GDM1 (cell line): ENCODE measurements at places on chromosomes 5 and 9.

DNA sequence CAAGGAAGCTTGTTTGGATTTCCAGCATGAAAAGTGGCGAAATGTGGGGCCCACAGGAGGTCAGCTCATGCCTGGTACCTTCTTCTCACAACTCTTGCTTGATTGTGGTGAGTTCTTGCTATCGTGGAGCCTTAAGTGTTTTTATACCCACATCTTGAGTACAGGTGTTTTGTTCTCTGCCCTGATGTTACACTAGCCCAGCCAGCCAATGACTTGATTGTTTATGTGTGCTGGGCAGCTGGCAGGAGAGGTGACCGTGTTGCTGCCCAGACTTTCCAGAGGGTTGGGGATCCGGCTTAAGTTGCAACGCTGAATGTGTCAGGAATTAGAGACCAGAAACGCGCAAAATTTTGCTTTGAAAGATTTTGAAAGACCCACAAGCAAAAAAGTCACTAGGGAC, 24.0 kb upstream of the TPPP start:
- DNase-seq: no peak

DNA sequence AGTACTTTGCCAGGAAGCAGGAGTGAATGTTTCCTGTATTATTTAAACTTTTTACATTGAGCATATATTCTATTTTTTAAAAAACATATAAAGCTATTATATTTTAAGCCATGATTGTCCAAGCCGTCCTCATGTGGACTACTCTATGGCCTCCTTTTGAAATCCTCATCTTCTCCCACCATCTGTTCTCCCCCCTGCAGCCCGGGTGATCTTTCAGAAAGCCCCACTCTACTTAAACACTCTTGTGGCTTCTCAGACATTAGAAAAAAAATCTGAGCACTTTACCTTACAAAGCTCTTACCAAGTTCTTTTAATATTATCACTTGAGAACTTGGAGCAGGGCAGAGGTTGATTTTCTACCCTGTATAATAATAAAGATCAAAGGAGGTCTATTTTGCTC, 95.4 kb downstream of the CAVIN4 start:
- DNase-seq: no peak

- DNase-seq: no peak
These were observed 83.3 kb downstream of the GIN1 start for GRCh38 chr5:103036601-103037000.

GRCh38 chr9:97744710-97745708, 47.9 kb upstream of the XPA start:
- DNase-seq: no peak

GRCh38 chr5:138252944-138253343, 21.5 kb downstream of the GFRA3 start:
- no peak for DNase-seq

DNA sequence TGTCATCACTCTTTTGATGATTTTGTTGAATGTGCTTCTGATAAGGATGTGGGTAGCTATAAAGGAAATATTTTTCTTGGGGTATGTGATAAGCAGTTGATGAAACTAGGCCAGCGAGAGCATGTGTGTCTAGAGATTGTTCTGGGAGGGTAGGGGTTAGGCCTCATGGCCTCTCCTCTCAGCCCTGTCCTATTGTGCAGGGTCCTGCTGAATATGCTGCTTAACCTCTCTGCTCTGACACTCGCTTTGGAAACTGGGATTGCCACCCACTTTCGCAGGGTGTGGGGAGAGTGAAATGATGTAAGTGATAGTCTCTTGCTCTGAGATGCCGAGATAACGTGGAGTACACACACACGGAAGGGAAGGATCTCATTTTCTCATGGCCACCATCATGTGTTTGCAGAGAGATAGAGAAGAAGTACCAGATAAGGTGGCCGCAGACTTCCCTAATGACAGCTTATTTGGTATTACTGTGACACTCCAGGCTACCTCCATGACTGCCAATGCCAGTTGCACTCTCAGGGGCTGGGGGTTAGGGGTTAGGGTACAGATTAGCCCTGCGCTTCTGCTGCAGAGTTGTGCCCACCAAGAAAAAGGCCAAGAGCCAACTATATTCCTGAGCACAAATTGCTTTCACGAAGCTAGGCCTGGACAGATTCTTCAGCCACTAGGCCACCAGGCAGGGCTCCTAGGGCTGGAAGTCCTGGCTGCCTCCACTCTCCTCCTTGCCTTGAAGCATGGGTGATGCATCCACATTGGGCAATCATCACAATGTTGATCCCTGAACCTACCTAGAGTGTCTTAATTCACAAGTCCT, 25.2 kb upstream of the TNFAIP8 start:
- peak; percentile 27 for DNase-seq

GRCh38 chr5:95114305-95114704, 170.6 kb downstream of the MCTP1 start:
- DNase-seq: no peak

- no peak for DNase-seq
These were observed 12.6 kb downstream of the PLGRKT start for GRCh38 chr9:5425006-5425628.

- DNase-seq: peak; percentile 13
These were observed 100.1 kb upstream of the DHFR start for GRCh38 chr5:80754900-80755299.

- DNase-seq: no peak
These were observed 25.5 kb downstream of the ABHD17B start for GRCh38 chr9:71885467-71885866.

GRCh38 chr5:157473383-157474320, 13.6 kb downstream of the NIPAL4 start:
- no peak for DNase-seq

DNA sequence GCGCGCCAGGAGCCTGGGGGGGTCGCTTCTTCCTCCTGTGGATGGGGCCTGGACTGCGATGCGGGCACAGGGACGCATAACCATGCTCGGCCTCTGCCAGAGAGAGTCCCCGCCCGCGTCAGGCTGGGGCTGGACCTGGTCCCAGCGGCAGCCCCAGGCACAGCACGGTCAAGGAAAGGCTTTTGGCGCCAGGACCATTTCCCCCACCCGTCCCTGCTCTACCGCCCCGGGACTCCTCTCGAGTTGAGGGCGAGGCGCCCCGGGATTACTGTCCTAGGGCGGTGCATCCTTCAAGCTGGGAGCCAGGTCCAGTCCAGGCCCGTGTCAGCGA, 341 bp downstream of the MXD3 start:
- DNase-seq: no peak

GRCh38 chr9:7105095-7105494, 347.3 kb downstream of the KDM4C start:
- no peak for DNase-seq

GRCh38 chr9:121354141-121354540, 15.9 kb downstream of the STOM start:
- DNase-seq: no peak

DNA sequence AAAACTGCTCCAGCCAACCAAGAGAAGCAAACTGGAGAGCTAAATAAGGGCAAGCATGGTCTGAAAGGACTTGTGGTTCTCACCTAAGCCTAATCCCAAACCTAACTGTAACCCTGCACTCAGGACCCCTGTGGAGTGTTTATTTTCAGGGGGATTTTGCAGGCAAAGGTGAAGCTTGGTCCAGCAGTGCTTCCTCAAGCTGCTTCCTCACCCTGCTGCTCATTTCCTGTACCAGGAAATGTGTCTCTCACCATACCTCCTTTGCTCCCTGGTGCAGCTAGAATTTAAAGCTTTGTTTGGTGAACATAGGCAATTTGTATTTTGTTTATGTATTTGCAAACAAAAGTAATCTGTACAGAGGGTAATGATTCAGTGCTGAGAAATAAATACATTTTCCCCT, 50.2 kb downstream of the CARTPT start:
- DNase-seq: no peak

DNA sequence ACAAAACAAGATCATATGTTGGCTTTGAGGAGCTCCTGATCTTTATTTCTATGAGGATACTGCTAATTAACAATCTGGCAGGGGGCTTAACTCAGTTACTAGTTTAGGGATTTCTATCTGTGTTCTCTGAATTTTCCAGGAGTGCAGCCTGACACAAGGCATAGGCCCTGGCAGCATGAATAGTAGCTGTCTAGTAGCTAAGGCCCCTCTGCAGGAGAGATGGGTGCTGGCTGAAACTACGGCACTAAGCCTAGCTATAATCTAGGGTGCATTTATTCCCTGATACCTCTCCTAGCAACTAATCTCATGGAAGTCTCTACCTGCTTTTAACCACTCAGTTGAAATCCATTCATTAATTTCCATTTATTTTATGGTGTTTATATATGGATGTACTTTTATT, 268.2 kb downstream of the TMEM232 start:
- no peak for DNase-seq

DNA sequence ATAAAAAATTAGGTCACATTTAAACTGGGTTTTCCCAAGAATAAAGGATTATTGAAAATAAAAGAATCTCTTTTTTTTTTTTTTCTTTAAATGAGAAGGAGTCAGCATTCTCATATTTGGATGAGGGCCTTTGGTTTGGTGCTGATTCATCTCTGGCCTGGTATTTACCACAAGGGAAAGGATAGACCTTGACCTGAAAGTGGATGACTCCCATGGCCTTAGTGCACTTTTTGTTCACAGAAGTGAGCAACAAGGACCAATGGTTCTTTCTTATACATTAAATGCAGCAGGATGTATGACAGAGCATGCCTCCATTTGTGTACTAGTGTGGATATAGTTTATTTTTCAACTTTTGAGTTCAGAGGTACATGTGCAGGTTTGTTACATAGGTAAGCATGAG, 6.9 kb downstream of the YTHDC2 start:
- DNase-seq: no peak

GRCh38 chr5:72325566-72326305, 5.6 kb downstream of the PTCD2 start:
- no peak for DNase-seq

- DNase-seq: peak; percentile 76
These were observed 18.5 kb upstream of the ERMP1 start for GRCh38 chr9:5851445-5851844.

DNA sequence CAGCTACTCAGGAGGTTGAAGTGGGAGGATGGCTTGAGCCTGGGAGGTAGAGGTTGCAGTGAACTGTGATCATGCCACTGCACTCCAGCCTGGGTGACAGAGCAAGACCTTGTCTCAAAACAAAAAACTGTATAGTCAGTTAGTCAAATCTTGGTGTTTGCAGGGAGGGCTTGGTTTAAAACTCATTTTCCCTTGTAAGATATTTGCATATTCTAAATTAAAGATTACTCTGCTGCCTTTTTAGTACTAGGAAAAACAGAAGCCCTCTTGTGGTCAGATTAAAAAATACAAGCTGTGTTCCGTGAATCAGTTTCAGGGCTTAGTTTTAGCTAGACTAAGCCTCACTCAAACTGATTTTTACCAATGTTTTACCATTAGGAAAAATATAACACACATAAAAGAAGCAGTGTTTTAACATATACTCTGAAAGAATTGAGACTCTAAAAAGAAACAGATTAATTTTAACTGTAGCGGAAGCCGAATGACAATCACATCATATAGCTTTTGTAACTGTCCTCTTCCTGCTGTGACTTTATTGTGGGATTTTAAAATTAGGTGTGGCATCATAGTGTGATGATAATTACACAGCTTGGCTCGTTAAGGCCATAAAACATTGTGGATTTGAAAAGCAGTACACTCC, 84.9 kb upstream of the BASP1 start:
- no peak for DNase-seq

DNA sequence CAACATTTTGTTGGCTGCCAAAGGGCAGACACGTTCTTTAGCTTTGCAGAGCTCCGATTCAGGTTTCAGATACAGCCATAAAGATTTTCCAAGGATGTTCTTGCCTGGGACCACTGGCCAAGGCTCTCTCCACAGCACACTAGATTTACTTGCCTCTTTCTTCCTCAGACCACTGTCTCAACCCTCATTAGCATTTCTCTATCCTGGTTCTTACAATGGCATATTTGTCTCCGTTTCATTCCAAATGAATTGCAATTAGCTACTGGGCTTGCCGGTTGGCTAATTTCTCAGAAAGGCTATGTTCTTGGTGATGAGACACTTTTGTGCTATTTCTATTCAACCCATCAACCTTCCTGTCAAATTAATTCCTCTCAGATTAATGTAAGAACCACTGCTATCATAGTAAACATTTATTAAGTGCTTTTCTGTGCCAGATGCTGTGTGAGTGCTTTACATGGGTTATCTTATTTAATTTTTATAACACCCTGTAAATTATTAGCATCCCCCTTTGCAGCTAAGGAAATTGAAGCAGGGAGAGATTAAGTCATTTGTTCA, 118.4 kb upstream of the NR3C1 start:
- DNase-seq: no peak

DNA sequence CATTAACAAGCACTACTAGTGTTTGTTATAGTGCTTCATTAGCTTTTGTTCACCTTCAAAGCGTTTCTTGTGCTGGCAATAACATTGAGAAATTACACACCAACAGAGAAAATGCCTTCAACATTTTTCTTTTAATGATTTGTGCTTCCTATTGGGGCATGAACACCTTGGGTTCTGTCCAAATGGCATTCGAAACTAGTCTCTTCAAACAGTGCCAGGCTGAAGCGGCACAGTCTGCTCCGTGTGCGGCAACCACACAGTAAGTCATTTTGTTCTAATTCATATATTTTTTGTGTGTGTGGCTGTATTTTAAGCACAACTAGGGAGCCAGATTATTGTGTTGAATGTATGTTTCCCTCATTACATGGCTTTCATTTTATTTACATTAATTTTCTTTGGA, 414.7 kb upstream of the SGCD start:
- DNase-seq: no peak

DNA sequence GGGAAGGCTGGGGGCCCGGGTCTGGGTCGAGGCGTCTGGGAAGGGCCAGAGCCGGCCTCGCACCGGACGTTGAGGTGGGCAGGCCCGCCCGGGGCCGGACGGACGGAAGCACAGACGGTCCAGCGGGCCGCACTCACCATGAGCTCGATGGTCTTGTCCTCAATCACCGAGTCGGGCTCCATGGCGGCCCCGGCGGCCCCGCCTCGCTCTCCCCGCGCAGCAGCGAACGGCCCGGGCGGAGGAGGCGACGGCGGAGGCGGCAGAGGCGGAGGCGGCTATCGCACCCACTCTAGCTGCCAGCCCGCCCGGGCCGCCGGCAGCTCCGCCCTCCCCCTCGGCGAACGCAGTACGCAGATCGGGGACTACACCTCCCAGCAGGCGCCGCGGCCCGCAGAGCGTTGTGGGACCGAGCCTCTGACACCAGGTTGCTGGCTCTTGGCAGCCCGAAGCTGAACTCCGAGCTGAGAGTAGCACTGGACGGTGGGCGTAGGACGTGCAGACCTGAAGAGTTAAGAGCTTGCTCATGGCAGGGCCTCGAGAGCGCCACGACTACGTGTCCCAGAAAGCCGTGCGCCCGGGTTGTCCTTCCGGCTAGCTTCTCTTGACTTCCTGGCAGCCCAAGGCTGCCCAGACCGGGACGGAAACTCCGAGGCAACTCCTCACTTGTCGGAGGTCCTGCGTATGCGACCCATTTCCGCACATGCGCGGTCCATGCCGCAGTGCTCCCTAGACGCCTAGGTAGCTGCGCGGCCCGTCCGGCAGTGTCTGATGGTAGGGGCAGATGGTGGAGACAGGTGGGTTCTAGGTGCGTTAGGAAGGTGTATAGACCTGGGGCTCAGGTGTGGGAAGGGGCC, at the start of gene FBXW11:
TSS of gene FBXW11 (minus strand) at position 318 of the 854 bp plus-strand sequence. CDS start at position 182, 136 bp downstream.
- peak; percentile 94 for DNase-seq

GRCh38 chr5:81044868-81045267, 84.7 kb downstream of the RASGRF2 start:
- no peak for DNase-seq

GRCh38 chr9:134563397-134563796, 78.2 kb upstream of the COL5A1 start:
- no peak for DNase-seq
